ENCODE measurements at places on chromosomes 7 and 10.
A peak's percentile ranks its signal among the peaks of the same experiment; 100 is the strongest.

DNA sequence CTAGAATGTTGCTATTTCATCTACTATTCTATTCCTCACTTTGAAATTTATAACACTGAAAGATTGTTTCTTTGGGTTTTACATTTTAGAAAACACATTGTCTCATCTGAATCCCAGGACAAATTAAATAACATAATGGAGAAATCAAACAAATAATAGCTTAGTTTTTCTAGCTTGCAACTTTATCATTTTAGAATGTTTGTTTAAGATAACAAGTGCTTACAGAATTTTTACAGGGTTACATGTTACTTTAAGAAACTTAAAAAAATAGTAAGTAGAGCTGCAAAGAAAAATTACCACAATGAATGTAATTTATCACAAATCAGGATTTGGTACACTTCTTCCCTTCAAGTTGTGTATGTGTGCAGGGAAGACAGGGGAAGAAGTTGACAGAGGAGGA is 11.3 kb downstream of the CAV2 start:
- no peak for DNase-seq

DNA sequence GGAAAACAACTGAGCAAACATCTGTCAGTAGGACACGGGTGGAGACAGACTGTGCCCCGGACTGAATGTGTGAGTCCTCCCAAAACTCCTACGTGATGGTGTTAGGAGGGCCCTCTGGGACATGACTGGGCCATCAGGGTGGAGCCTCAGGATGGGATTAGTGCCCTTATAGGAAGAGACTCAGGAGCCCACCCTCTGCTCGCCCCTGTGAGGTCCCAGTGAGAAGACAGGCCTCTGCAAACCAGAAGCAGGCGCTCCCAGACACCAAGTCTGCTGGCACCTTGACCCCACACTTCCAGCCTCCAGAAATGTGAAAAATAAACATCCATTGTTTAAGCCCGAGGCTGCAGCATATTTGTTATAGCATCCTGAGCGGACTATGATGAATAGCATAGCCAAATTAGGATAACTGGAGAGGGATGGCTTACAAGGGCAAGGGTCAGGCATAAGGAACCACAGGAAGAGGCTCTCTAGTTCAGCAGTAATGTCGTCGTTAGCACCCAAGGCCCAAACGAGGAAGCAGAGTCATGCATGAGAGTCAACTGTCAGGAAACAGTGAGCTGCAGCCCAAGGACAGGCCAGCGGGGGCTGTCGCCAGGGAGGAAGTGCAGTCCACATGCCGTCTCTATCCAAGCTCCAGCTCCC is 50.6 kb downstream of the PTPRN2 start:
- DNase-seq, result no peak

DNA sequence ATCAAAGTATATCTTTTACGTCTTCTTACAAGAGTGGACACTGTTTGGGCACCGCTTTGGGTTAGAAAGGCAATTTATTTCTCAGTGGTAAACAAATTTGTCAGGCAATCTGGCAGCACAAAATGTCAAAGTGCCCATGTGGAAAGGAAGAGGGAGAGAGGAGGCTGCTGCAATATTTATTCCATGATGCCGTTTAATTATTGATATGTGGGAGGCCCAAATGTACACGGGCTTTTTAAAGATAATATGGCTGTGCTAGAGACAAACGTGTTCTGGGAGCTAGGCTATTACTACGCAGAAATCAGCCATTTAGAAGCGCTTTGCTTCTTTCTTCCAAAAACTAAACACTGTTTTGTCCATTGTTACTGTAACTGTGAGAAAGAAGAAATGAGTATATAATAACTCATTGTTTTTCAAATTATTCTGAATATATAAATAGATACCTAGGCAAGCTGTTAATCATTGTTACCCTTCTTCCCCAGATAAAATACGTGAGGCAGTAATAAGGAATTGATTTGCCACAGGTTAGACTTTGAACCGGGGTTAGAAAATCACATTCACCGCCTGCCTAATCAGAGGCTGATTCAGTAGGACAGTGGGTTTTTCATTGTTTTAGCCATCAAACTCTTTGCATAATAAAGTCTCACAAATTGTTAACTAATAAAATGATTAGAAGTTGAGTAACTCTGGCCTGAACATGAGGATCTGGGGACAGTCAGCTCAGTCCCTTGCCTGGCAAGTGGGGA is 116.5 kb upstream of the FRMD4A start:
- no peak for DNase-seq

GRCh38 chr7:55375237-55375636 is 10.1 kb downstream of the LANCL2 start:
- DNase-seq, result no peak

DNA sequence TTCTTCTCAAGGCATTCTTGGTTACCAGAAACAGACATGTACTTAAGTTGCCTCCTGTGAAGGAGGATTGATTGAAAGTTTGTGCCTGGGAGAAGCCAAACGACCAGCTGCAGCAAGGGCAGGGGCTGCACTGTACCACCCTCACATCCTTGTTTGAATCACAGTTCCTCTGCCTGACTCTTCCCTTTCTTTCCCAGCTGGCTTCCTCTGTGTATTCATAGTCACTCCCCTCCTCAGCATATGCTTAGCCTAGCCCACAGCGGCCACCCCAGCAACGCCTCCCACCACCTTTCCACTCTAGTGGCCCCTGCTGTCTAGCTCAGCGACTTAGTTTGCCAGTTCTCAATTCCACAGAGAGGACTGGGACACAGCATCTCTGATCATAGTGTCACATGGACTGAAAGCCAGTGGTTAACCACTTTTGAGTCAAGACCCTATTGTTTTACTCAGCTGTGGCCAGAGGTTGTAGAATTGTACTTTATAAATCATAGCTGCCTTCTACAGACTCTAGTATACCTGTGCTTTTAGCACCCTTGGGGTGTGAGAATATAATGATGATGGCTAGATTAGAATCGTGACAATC is 643.0 kb downstream of the SUGCT start:
- DNase-seq, result no peak

DNA sequence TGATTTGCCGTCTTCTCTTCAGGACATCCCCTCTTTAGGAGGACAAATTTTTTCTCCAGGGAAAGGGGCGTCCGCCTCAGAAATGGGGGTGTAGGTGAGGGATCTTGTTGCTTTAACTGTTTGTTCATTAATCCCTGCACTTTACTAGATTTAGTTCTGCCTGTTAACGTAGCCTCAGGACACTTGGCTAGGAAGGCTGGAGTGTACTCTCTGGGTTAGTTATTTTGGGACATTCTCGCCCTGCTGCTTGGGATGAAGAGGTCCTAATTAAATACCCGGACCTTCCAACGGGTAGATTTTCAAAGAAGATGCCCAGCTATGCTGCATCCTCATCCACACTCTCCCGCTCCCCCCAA is 552 bp upstream of the ZNF365 start:
- no peak for DNase-seq

GRCh38 chr7:96080027-96080426 is 241.9 kb downstream of the SLC25A13 start:
- no peak for DNase-seq

GRCh38 chr10:43158636-43159035 is 20.4 kb downstream of the CSGALNACT2 start:
- no peak for DNase-seq

GRCh38 chr7:134514663-134515062 is 12.7 kb upstream of the AKR1B10 start:
- peak; percentile 12 for DNase-seq

DNA sequence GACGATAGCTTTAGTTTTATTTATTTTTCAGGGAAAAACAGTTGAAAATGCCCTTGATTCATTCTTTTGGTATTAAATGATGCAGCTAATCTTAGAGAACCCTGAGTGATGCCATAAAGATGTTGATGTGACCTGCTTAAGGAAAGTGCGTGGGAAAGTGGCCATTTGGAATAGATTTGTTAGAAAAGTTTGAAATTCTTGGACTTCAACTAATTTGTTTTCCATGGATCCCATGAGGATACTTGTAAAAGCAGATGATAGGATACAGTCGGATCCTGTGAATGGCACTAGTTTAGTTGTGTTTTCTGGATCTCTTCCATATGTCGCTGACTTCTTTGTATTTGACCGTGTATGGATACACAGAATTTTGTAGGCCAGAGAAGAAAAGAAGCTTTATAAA is 69.0 kb downstream of the SEPTIN7 start:
- DNase-seq, result no peak

- DNase-seq, result no peak
These were observed 56.8 kb downstream of the TNS3 start for GRCh38 chr7:47525066-47525623.

DNA sequence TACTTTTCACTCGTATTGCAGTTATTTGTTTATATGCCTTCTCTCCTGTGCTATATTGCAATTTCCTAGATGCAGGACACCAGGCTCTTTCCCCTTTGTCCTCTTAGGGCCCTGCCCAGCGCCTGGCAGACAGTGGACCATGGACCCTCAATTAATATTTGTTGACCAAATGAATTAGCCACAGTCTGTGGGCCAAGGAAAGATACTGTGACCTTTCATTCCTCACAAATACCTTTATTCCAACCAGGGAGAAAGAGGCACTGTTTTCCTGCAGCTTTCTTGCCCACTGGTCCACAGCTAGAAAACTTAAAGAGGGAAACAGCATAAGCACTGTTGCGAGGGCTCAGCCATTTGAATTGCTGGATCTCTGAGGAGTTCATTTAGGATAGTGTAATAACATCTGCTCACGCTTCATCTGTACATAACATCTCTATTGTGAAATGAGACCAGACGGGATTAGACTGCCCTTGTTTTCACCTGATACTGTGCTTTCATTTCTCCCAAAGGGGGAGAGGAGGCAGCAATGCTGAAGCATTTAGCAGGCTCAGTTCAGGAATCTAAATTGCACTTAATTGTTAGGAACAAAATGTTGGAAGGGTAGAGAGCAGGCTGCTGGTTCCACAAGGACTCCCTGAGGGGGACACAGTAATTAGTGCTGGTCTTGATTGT is 46.7 kb downstream of the TNS3 start:
- no peak for DNase-seq

GRCh38 chr10:16545116-16545736 is 23.5 kb upstream of the C1QL3 start:
- DNase-seq, result no peak

- no peak for DNase-seq
These were observed 13.9 kb downstream of the PIP4K2A start for GRCh38 chr10:22700489-22700888.

DNA sequence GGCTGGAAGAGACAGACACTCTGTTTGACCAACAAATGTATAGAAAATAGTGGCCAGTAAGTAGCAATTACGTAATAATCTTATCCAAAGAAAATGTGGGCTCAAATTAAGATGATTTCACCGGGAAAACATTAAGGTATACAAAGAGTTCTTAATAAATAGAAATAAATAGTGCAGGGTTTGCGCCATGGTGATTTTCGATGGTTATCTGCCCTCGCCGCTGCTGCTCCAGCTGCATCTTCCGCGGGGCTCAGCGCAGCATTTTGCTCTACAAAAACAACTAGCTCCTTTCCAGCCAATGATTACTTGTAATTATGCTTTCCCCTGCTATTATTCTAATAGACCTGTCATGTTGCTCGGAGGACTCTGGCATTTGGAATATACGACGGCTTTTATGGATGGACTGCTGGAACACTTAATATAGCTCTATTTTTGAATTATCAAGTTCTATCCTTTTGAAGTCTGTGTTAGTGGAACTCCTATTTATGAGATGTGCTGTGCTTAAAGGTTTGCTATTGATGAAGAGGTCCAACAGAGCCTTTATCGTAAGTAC is 103.8 kb downstream of the BUB3 start:
- no peak for DNase-seq

DNA sequence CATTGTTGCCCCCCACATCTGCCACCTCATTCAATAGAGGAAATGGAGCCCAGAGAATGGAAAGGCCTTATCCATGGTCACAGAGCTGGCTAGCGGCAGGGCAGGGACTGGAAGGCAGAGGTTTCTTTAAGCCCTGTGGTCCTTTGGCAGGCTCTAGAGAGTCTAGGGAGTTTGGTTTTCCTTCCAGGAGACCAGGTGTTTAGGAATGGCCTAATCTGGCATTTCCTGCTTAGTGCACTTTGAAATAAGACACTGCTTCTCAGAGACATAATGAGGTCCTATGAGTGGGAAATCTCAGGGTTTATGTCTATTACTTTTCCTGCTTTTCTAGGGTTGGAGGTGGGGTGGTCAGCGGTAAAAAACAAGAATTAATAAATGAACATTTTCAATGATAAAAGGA is 6.1 kb downstream of the MARVELD1 start:
- no peak for DNase-seq

- DNase-seq, result no peak
These were observed 140.5 kb upstream of the COBL start for GRCh38 chr7:51457079-51457478.

GRCh38 chr10:76991621-76992020 is 646.0 kb downstream of the KCNMA1 start:
- DNase-seq, result no peak

DNA sequence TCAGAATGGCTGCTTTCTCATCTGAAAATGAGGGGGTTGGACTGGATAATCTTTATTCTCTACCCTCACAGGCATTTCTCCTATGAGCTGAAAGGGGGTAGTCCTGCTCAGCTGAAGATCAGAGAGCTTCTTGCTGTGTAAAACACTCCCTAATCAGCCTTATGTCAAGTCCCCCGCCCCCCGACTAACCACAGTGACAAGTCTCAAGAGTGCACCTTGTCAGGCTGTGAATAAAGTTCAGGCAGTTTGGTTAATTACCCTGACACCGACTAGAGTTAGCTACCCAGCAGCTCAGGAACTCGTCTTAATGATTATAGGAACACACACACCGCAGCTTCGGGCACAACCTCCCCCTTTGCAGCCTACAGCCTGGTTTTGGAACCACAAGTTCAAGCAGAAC is 513.7 kb downstream of the RPS24 start:
- no peak for DNase-seq
